Uterus (tissue), 4 donors: ENCODE measurements at places on chromosomes 1 and 21. TPM values are rescaled to one million over a fixed set of nuclear protein-coding genes. Genes with fewer than 3 reads are reported as not detected.

XCL2 gene
- not detected for total RNA-seq

DNA sequence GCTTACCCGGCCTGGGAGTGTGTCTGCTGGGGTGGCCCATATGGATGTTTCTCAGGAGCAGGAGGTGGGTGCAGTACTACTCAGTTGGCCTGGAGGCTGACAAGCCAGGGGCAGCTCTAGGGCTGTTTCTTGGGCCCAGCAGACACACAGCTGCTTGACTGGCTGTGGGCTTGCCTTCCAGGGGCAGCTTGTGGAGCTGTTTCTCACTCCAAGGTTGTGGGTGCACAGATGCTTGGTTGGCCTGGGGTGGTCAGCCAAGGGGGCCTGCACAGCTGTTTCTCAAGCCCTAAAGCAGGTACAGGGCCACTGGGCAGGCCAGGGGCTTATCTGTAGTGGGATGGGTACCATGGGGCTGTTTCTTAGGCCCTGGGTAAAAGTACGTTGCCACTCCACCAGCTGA is 1078.1 kb upstream of the ADGRL2 start:
- H3K27ac ChIP-seq = no peak overlapping the region
- no peak overlapping the region for H3K4me3 ChIP-seq
- no peaks in the 10 kb centered on the region for H3K27me3 ChIP-seq
- no peaks in the 10 kb centered on the region for H3K36me3 ChIP-seq

DNA sequence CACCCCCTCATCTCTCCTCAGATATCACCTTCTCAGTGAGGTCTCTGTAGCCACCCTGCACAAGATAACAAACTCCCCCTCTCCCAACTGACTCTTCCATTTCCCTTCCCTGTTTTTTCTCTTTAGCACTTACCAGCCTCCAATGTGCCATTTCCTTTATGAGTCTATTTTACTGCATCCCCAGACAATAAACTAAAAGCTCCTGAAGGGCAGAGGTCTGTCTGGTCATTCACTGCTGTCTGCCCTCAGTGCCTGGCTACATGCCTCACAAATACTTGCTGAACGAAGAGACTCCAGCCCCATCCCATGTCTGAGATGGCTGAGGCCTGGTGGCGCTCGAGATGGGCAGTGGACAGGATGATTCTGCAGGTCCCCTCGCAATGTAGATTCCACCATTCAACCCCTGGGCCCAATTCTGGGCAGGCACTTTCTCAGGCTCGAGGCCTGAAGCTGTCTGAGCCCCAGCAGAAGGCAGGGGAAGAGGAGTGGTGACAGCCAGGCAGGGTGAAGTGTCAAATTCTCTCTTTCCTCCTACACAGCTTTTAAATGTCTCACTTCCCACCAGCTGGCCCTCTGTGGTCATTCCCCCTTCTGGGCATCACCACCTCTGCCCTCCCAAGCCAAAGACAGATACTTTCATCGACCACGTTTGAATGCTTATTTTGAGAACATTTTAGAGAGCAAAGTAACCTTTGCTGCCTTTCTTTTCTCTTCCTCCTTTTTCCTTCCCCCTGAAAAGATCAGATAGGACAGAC is 6.6 kb downstream of the LRRN2 start:
- no peak overlapping the region for H3K27ac ChIP-seq
- H3K27me3 ChIP-seq = no peaks in the 10 kb centered on the region
- H3K4me1 ChIP-seq = no peaks in the 10 kb centered on the region
- H3K4me3 ChIP-seq = no peak overlapping the region
- DNase-seq = no peak

GRCh38 chr1:148318123-148318903 is 164.8 kb downstream of the PPIAL4G start:
- peak overlapping the region; percentile 6 for H3K4me3 ChIP-seq
- H3K4me1 ChIP-seq = no peaks in the 10 kb centered on the region
- no peak overlapping the region for H3K27ac ChIP-seq
- no peaks in the 10 kb centered on the region for H3K27me3 ChIP-seq

GRCh38 chr1:8681911-8682310 is 135.5 kb downstream of the RERE start:
- H3K36me3 ChIP-seq = no peaks in the 10 kb centered on the region
- H3K27ac ChIP-seq = no peak overlapping the region
- H3K4me3 ChIP-seq = no peak overlapping the region
- DNase-seq = no peak

GRCh38 chr1:43285269-43285990 is at the start of gene C1orf210:
TSS of gene C1orf210 (minus strand) at chr1:43285581. CDS start at chr1:43283270, 2,311 bp downstream.
- no peaks in the 10 kb centered on the region for H3K27me3 ChIP-seq
- H3K27ac ChIP-seq = no peak within 1 kb of the TSS
- no peak within 1 kb of the TSS for H3K4me3 ChIP-seq
- H3K36me3 ChIP-seq = no peaks in the 10 kb centered on the region
- no peak for DNase-seq
